ENCODE measurements at places on chromosomes 4 and X. TPM values are rescaled to one million over a fixed set of nuclear protein-coding genes. Genes with fewer than 3 reads are reported as not detected.

Gene PNMA6E
- not detected for total RNA-seq

Gene ABCE1
- 43.4 TPM for total RNA-seq

Gene CPLX1
- 3.1 TPM for total RNA-seq

- H3K4me3 ChIP-seq = no peak overlapping the region
- DNase-seq = no peak
- no peaks in the 10 kb centered on the region for H3K36me3 ChIP-seq
- no peak overlapping the region for H3K27ac ChIP-seq
- H3K4me1 ChIP-seq = no peaks in the 10 kb centered on the region
- no peaks in the 10 kb centered on the region for H3K27me3 ChIP-seq
Observed at GRCh38 chrX:122868631-122869030, 315.4 kb upstream of the GRIA3 start.

GRCh38 chr4:102553982-102554381 lies 52.8 kb downstream of the NFKB1 start:
- H3K36me3 ChIP-seq = peaks cover 10% of the 10 kb centered on the region
- no peak overlapping the region for H3K27ac ChIP-seq
- no peaks in the 10 kb centered on the region for H3K27me3 ChIP-seq
- peaks cover 42% of the 10 kb centered on the region for H3K4me1 ChIP-seq

DNA sequence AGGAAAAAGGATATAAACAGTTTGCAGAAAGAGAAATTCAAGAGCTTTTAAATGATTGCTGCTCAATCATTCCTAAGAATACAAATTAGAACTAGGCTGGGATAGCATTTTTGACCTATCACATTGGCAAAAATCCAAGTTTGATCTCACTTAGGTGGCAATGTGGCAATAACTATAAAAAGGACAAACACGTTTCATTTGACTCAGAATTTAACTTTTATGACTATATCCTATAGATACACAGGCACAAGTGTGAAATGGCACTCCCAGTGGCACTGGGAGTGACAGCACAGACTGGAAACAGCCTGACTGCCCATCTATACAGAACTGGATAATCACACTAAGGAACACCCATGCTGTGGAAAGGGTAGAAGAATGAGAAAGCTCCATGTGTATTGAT lies 11.1 kb downstream of the CENPU start:
- H3K27ac ChIP-seq = no peak overlapping the region
- H3K4me3 ChIP-seq = no peak overlapping the region
- H3K4me1 ChIP-seq = no peaks in the 10 kb centered on the region
- no peaks in the 10 kb centered on the region for H3K27me3 ChIP-seq
- peaks cover 7% of the 10 kb centered on the region for H3K36me3 ChIP-seq

Data from T-helper 17 cell (primary cell).